ENCODE measurements at places on chromosomes 5 and 9.

DNA sequence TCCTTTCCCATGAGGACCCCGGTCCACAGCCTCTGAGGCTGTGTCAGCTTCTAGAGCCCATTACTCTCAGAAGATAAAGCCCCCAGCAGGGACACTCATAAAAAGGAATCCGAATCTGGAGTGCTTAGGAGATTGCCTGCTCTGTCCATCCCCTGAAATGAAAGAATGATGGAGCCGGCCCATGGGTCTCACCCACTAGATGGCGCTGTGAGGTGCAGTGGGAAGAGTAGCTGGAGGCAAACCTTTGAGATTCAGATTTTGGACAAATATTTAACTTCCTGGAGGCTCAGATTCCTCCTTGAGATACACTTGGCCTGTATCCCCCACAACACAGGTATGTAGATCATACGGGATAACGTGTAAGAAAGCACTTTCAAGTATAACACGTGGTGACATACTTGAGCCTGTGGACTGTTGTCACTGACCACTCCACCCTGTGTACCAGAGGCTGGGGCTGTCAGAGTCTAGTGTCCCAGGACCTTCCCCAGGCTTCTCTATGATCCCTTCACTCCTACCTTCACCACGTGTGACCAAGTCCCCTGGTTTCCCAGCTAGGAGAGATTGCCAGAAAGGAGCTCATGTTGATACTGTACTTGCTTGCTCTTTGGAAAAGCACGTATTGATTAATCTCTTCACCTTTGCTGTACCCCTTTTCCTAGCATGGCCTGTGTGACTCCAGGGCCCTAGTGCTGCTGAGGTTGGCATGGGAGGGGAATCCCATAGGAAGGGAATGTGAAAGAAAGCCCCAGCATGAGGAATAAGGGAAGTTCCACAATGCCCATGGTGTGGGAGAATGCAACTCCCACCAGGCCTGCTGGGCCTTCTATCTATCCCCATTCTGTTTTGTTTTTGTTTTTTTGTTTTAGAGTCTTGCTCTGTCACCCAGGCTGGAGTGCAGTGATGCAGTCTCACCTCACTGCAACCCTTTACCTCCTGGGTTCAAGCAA is 32.1 kb downstream of the TRMO start:
- peak; percentile 67 for DNase-seq

- no peak for DNase-seq
Measured at GRCh38 chr5:78268356-78268755, 26.1 kb downstream of the AP3B1 start.

- no peak for DNase-seq
Measured at GRCh38 chr5:65916066-65916465, 10.3 kb upstream of the ERBIN start.

- no peak for DNase-seq
Measured at GRCh38 chr5:35032356-35032755, 15.4 kb downstream of the AGXT2 start.

GRCh38 chr9:121914017-121914595 is 179.0 kb downstream of the TTLL11 start:
- DNase-seq = no peak

DNA sequence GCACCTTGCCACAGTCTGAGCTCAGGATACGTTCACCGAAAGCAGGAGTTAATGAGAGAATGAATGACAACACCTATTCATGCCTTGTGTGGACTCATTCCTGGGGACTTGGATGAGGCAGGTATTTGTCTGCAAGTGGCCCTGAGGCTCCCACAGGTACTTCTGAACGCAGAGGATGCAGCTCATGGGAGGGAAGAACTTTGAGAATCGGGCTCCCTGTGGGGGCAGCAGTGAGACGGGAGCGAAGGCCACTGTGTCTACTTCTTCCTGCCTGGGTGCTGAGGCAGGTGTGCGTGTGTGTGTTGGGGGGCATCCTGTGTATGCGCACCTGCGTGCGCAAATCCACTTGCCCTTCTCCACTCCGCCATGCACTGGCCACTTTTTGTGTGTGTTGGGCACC is 42.2 kb downstream of the PTPN3 start:
- no peak for DNase-seq

GRCh38 chr9:125238127-125238914 is 2.8 kb downstream of the HSPA5 start:
- no peak for DNase-seq

GRCh38 chr5:55720188-55720703 is 8.1 kb upstream of the SLC38A9 start:
- DNase-seq = no peak

- no peak for DNase-seq
Measured at GRCh38 chr5:93610581-93611272, 27.7 kb downstream of the NR2F1 start.

DNA sequence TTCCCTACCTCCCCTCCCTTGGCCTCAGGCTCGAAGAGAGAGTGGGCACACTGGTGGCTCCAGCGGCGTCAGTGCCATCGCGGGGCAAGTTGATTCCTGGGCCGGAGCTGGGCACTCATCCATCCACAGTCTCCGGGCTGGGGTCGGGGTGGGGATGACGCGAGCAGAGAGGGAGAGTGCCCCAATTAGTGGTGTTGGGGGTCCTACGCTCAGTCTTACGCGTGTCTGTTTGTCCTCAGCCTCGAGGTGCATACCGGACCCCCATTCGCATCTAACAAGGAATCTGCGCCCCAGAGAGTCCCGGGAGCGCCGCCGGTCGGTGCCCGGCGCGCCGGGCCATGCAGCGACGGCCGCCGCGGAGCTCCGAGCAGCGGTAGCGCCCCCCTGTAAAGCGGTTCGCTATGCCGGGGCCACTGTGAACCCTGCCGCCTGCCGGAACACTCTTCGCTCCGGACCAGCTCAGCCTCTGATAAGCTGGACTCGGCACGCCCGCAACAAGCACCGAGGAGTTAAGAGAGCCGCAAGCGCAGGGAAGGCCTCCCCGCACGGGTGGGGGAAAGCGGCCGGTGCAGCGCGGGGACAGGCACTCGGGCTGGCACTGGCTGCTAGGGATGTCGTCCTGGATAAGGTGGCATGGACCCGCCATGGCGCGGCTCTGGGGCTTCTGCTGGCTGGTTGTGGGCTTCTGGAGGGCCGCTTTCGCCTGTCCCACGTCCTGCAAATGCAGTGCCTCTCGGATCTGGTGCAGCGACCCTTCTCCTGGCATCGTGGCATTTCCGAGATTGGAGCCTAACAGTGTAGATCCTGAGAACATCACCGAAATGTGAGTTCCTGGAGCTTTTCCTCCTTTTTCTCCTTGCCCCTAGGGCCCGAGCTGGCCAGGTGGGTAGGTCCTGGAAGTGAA is 861 bp downstream of the NTRK2 start:
- DNase-seq = no peak

DNA sequence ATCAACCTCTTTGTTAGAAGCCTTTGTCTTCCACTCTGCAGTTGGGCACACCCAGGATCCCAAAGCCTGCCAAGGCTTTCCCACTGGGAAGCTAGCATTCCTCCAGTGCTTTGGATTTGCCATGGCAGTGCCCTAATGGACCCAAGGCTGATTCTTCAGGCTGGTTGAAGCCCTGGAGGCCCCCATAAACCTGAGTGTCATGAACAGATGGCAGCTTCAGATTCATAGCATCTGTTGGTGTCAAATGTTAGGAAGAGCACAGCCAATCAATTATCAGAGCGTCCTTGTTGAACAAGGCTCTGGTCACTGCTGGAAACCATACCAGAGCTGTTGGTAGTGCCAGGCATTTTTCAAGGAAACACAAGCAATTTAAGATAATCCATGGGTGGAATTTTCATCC is 241.1 kb upstream of the KLF4 start:
- DNase-seq = no peak

- no peak for DNase-seq
Measured at GRCh38 chr9:97940233-97940632, 2.3 kb upstream of the HEMGN start.

Measured in activated T-cell treated with anti-CD3 and anti-CD28 coated beads for 4 hours (primary cell).